ENCODE measurements at places on chromosomes 11 and 22.
A peak's percentile ranks its signal among the peaks of the same experiment; 100 is the strongest.

DNA sequence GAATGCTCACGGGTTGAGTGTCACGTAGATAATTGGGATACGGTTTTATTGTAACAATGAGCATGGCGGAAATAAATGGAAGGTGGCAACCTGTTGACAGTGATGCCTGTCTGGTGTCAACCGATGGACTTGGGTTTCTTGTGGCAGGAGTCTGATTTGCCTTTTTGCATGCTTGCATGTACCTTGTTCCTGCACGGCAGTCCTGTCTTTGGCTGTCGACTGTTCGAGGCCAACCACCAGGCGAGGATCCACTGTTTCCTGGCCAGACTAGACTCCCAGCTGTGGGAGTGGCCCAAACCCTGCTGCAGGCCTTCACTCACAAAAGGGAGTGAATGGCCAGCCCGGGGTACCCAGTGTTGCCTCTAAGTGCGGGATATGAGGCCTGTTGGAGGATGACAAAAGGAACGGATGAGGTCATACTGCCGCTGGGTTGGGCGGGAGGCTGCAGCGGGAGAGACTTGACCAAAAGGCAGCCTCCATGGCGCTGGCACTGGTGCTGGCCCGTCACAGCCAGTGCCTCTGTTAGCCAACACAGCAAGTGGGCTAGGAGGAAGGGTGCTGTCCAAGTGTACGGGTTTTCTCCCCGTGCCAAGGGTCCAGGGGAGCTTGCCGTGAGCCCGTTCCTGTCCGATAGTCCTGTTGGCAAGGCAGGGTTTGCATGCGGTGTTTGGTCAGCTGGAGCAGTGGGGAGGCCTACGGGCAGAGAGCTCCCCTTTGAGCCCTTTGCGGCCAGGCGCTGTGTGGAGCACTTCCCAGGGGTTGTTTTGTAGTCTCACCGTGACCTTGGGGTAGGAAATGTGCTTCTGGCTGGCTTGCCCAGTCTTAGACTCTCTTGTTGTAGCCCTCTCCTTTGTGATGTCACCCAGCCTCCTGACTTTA is 974 bp downstream of the DGCR8 start:
- DNase-seq: peak; percentile 54

DNA sequence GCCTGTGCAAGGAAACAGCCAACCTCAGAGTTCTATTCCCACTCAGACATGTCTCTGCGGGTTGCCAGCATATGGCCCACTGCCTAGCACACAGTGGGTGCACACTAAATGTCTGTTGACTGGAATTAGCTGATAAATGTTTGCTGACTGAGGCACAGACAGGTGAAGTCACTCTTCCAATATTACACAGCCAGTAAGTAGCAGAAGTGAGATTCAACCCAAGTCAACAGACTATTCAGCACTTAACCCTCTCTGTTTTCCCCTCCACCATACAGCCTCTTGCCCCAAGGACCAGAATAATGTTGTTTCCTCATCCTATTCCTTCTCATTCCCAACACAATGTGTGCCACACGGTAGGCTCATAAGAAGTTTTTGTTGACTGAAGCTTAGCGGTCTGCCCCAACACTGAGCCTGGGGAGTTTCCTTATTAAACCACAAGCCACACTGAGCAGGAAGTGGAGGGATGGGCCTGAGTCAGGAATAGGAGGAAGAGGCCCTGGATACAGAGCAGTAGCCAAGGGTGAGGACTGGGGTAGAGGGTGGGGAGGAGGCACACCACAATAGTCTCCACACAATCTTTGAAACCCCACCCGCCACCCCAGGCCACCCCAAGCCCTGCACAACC is 15.7 kb upstream of the IL10RA start:
- DNase-seq: no peak

DNA sequence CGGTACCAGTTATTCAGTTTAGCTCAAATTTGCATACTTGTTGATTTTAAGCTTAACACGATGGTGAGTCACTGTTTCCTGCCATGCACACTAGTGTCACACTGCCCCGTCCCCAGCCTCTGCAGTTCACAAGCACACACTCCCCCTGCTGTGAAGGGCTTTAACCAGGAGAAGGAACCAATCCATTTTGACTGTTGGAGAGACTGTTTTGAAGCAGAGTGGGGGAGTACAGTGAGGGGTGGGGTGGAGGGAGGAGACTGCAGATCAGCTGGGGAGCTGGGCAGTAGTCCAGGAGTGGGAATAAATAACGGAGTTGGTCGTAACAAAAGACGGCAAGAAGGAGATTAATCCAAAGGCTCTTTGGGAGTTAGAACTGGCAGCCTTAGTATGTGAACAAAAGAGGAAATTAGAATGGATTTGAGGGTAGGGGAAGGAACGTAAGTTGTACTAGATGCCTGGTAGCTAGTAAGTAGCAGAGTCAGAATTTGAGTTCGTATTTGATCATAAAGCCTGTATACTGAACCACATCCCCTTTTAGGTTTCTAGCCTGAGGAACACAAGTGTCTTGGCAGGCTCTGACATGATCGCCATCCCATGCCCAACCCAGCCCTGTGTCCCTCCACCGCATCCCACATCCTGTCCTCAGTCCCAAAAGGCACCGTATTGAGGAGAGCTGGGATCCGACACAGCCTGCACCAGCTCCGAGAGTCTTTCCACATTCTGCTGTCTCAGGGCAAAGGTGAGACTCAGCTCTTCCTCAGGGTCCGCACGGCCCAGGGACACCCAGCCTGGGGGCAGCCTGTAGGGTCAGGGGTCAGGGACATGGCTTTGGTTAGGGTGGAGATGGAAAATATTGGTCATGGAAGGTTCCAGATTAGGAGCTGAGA is 862 bp downstream of the TPP1 start:
- peak; percentile 85 for DNase-seq

DNA sequence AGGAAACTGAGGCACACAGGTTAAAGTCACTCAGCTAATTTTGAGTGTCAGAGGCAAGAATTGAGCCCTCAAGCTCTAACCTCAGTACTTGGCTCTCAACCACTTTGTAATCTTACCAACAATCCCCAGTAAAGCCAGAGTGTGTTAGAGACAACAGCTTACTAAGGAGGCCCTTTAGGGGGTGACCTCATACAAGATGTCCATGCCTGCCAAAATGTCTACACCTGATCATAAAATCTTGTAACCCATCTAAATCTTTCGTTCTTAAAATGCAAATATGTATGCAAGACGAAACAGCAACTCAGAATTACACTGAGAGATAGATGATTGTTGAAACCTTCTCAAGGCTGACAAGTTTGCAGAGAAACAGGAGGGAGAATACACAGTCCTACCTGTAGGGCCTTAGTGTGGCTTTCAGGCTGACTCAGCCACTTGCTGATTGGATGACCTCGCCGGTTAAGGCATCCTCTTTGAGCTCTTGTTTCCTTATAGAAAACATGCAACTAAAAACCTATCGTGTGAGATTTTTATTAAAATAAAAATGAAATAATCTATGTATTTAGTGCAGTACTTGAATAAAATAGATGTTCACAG is 143.2 kb downstream of the OPCML start:
- DNase-seq: no peak

Measured in fibroblast of the aortic adventitia (primary cell).